ENCODE measurements at places on chromosomes 1 and 21. TPM values are rescaled to one million over a fixed set of nuclear protein-coding genes. Genes with fewer than 3 reads are reported as not detected.
A peak's percentile ranks its signal among the peaks of the same experiment; 100 is the strongest.

The EFNA4 gene
- 26.4 TPM for total RNA-seq

- no peak for DNase-seq
Observed at GRCh38 chr1:10353282-10353681, 45.6 kb upstream of the PGD start.

- no peak for DNase-seq
Observed at GRCh38 chr1:24983006-24983680, 53.1 kb upstream of the RUNX3 start.

DNA sequence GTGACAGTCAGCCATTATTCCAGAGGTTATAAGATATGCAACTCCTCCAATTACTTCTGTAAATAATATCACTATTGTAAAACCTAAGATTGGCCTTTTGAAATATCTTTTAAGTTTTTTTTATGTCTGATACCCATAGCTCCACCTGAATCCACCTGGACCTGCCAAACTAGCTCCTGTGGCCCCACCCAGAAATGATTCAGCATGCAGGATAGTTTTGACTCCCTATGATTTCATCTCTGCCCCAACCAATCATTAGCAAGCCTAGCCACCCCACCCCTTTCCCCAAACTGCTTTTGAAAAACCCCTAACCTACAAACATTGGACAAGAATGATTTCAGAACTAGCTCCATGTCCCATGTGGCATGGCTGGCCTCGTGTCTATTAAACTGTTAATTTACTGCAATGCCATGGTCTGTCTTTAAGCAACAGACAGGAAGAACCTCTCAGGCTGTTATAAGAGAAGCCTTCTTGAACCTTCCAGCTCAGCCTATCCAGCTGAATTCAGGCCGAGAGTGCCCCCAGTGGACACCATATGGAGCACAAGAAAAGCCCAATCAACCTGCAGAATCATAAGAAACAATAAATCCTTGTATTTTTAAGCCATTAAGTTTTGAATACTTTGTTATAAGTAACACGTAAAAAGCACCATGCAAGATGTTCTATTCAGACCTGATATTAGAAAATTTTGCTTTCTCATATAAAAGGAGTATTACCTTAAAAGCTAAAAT, 263.0 kb upstream of the ZRANB2 start:
- no peak for DNase-seq

The S100A3 gene
- total RNA-seq: not detected

The TRAF5 gene
- total RNA-seq: 19.4 TPM

DNA sequence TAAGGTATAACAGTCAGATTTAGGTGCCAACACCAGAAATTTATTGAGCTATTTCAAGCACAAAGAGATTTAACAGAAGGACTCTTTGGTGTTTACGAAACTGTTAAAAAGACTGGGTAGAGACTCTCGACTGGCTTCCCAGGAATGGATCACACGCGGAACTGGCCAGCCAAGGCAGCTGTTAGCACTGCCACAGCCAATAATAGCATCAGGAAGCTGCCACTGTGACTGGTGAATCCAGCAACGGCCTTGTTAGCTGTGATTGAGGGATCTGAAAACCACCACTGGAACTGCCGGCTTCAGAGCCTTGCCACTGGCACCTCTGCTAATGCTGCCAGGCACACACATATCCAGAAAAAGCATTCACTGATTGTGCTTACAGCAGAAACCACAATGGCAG, 10.6 kb upstream of the SIM2 start:
- no peak for DNase-seq

DNA sequence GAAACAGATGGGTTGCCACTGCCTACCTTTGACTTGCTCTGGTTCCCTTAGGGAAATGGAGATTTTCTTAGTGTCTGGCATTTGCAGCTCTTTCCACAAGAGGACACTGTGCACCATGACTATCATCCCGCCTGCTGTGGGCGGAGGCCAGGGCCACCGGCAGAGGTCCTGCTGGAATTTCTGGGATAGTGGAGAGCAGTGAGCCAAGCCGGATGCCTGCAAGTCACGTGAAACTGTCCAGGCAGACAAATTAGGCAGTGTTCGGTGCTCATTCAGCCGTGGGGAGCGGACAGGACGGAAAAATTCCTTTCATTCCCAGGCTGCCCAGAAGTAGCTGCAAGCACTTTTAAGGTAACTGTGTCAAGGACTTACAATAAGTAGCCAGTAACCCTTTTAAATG, 43.4 kb downstream of the IGSF5 start:
- peak; percentile 61 for DNase-seq

DNA sequence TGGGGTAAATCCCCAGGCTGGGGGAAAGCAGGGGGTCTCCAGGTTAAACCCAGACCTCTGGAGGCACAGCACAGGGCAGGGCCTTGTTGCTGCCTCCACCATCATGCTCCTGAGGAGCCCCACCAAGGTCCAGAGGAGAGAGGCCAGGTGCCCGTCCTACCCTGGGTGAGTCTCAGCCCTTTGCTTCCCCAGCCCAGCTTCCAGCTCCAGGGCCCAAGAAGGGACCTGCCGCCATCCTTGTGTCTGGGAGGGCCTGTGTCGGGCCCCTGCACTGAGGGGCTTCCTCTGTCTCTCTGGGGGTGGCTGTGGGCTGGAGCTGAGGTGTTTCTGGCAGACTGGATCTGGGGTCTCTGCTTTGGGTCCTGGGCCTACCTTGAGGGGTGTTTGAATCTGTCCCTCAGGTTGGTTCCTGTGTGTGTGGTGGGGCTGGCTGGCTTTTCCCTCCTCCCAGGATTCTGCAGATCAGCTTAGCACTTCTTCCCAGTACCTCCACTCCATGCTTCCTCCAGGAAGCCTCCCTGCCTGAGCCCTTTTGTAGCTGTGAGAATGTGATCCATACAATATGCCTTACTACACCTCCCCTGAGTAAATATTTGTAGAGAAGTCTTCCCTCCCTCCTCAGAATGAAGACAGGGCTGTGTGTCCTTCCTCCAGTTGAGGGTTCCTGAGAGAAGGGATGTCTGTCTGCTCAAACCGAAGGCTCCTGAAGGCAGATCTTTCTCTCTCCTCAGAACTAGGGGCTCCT, 6.2 kb downstream of the GPR3 start:
- no peak for DNase-seq

GRCh38 chr21:17435565-17436543, 77.0 kb upstream of the CXADR start:
- no peak for DNase-seq

DNA sequence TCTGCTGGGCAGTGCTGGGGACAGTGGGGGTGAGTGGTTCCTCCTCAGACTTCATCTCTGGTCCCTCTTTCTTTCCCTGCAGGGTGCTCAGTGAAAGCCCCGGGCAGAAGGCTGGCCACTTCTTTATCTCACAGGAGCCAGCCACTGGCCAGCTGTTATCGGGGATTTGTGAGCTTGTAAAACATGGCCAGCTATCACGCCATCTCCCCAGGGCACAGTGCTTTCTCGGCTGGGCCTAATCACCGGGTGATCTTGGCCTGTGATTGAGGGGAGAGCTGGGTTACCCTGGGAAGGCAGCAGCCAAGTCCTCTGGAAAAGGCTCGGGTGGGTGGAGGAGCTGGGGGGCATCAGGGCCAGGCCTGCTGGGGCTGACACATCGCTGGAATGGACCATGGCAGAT, 83.0 kb downstream of the IGSF21 start:
- DNase-seq: no peak

DNA sequence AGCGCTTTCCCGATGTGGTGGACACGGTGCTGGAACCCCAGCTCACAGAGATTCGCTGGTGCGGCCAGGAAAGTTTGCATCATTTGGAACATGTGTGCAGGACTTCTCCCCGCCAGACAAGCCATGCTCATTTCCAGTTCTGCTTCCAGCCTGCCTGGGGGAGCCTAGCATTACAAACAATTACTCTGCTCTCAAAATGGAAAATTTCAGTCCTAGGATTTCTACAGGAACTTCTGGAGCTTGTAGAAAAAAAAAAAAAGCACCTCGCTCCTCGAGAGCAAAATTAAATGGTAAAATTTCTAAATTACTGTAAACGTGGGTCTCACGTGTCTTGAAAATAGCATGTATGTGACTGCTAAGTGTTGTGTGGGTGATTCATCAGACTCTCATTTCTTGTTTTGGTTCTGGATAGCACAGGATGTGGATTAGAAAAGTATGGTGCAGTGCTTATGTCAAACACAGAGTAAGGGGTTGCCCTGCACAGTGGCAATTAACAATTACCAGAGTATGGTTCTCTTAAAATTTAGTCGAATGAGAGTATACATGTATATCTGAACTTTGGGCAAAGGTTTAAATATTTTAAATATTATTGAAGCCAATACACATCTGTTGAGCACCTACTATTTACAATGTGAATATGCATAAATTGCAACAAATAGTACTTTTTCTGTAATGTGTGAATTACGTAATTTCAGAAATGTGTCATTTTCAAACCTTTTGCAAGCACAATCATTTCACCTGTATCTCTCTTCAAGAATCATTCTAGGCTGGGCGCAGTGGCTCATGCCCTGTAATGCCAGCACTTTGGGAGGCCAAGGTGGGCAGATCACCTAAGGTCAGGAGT, 61.8 kb upstream of the PTGFRN start:
- no peak for DNase-seq

- DNase-seq: no peak
Observed at GRCh38 chr1:234271243-234271606, 102.0 kb upstream of the COA6 start.

- no peak for DNase-seq
Observed at GRCh38 chr1:172903581-172904220, 147.0 kb downstream of the TNFSF18 start.

The GOLPH3L gene
- total RNA-seq: 105 TPM

- no peak for DNase-seq
Observed at GRCh38 chr1:226526801-226527595, 21.6 kb upstream of the STUM start.

The SLC5A9 gene
- 3.0 TPM for total RNA-seq

DNA sequence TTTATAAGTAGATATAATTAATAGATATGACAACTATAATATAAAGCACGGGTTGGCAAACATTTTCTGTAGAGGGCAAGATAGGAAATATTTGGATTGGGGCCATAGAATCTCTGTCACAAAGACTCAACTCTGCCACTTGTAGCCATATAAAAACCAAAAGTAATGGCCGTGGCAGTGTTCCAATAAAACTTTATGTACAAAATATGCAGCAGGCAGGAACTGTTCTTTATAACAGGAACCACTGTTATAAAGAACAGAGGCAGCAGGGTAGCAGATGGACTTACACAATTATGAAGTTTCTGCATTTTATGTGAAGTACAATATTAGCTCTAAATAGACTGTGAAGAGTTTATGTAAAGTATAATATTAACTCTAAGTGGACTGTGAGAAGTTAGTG, 16.9 kb upstream of the QSOX1 start:
- DNase-seq: no peak

DNA sequence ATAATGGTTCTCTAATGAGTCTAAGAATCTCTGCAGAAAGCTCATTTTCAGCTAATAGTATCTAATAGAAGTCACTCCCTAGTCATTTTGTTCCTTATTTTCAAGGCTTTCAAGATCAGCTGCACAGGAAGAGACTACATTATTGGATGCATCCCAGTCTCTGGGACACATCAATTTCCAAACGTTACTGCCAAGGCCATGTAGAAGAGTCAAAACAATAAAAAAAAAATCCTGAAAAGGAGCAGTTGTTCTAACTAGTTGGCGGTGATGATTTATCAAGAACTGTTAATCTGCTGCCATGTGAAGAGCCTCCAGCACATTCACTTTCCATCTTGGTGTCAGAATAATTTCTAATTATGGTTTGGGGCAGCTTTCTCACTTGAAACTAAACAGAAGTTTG, 5.7 kb downstream of the DDAH1 start:
- no peak for DNase-seq

Measured in mucosa of descending colon (tissue), 3 donors.